ENCODE measurements at places on chromosomes 6 and 20.

- DNase-seq, result no peak
Observed at GRCh38 chr20:50837532-50838321, 42.9 kb downstream of the BCAS4 start.

DNA sequence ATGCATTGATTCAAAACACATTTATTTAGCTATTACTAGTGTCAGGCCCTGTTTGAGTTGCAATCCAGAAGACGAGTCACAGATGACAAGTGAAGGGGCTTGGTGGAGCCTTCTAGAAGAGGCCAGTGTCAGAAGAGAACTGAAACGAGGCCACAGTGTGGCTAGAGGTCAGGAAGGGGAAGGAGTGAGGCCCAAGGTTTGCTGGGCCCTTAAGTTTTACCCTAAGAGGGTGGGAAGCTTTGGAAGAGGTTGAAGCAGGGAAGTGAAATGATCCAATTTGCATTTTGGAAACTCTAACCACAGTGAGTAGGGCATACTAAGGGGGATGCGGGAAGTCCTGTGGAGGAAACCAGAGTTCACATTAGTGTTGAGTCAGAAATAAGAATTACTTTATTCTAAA lies 25.0 kb downstream of the TTK start:
- DNase-seq, result no peak

DNA sequence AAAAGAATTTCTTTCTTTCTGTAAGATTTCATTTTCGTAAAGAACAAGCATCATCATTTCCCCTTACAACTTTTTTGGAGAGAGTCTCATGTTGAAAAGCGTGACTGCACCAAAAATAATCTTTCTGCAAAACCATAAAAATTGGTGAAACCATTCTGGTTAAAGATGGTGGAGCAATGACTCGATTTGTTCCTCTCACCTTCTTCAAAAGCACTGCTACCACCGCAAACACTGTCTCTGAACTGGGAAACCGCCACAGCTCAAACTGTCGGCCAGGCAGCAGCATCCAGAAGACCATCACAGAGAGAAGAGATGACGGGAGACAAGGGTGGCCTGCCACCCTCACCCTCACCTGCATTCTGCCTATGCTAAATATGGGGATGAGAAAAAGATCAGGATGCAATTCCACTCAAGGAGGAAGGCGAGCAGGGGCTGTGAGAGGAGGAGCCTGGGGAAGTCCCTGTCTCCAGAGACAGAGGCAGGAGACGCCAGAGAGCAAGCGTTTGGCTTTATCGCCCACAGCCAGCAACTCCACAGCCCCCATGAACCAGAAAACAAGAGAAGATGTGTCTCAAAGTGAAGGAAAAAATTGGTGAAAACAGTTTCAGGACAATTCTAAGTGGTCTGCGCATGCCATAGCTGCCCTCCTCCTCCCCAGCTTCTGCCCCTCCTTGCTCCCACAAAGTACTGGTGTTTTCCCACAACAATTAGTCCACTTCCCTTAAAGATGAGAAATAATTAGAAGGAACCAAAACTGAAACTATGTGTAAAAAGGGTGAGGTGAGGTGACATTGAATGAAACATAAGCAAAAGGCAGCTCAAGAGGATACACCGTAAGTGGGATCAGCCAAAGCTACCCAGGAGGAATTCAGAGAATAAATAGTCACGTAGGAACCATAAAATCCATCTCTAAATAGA lies 255.5 kb downstream of the KIF16B start:
- no peak for DNase-seq

DNA sequence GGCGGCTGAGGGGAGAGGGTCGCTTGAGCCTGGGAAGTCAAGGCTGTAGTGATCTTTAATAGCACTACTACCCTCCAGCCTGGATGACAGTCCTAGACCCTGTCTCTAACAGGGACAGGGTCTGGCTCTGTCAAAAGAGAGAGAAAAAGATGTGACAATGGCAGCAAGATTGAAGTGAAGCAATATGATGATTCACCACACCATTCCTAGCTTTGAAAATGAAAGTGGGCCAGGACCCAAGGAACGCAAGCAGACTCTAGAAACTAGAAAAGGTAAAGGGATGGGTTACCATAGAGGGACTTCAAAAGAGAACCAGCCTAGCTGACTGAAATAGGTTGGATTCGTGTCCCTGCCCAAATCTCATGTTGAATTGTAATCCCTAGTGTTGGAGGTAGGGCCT lies 426.9 kb downstream of the HTR1B start:
- DNase-seq, result no peak

- no peak for DNase-seq
Observed at GRCh38 chr20:57266291-57267157, at the start of gene BMP7. Gene BMP7 (minus strand): TSS chr20:57266641. CDS start chr20:57266122, 519 bp downstream.

GRCh38 chr6:108117427-108118358 lies 43.2 kb upstream of the OSTM1 start:
- no peak for DNase-seq

DNA sequence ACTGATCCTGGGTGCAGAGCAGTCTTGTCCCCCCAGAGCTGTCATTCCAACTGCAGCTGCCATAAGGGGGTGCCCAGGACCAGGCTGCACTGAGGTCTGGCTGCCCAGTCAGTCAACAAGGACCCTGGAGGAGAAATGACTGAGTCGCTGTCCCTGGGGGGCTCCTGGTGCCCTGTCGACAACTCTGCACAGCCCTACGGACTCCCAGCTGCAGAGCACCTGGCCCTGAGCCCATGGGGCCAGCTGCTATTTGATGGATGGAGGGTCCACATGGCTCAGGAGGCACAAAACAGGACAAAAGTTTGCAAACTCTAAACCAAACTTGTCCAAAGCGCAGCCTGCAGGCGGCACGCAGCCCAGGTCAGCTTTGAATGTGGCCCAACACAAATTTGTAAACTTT lies 46.3 kb upstream of the RPS6KA2 start:
- DNase-seq, result no peak

DNA sequence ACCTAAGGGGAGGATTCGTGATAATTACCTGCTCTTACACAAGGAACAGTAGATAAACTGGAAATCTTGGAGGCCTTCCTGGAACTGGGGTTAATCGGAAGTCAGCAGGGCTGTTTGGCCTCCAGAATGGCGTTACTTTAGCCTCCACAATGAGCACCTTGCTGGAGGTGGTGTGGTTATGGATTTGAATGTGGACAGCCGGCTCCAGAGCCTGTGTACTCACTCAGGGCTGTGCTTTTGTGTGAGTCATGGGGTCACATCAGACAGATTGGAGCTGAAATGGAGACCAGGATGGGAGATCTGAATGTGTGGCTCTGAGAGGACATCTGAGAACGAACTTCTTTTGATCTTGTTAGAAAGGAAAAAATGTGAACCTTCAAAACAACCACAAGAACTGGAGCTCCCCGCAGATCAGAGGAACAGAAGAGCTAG lies 30.4 kb downstream of the IGF2R start:
- DNase-seq, result no peak

DNA sequence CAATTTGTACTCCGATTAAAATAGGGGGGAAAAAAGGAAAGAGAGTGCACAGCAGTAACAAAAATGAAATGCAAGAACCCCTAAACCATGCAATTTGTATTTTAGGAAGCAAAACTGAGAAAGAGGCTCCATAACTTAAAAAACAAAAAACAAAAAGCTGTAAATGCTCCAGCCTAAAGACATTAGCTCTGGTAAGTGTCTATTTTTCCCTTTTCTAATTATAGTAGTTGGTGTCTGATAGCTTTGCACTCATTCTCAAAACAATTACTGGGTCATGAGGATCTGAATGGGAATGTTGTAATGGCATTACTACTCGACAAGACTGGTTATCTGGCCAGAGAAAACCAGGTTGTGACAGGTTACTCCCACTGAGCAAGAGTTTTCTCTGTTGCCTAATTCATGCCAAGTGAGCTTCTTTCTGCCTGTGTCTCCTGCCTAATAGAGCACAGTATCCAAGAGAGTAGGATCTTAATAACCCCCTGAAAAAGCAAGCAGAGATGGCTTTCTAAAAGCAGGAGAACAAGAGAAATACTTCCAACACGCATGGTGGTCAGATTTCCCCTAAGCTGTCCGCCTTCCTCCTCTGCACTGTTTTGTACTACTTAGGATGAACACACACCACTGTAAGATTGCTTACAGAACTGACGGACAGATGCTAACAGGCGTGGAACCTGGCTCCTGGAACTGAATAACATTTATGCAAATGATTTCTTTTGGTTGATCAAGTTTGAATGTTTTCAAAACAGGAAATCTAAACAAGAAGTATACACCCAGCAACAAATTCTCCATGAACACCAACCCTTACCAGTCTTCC lies 86.4 kb downstream of the FKBP5 start:
- no peak for DNase-seq

DNA sequence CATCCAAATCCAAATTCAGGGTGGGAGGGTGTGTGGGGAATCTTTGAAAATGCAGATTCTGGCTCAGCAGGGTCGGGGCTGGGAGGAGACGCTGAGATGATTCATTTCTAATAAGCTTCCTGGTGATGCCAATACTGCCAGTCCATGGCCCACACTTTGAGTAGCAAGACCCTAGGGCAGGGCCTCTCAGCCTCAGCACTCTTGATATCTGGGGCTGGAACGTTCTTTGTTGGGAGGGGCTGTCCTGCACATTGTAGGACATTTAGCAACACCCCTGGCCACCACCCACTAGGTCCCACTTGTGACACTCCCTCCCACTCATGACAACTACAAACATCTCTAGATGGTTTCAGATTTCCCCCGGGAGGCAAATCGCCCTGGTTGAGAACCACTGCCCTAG lies 191.0 kb downstream of the ZDHHC14 start:
- DNase-seq, result no peak

DNA sequence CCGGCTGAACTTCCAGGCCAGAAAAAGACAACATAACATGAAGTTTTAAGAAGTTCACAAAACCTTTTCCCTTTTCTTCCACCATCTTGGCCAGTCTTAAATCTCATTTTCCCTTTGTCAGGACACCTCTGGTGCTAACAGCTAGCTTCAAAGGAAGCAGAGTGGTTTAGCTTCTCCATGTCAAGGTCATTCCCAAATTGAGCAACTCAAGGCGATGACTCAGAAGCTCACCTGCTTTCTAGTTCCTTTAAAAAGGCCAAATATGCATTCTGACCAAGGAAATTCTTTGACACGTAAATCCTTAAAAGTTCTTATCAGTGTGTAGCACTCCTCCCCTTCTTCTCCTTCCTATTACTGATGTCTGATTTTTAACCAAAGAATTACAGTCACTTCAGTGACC lies 69.6 kb upstream of the VGLL2 start:
- no peak for DNase-seq
